Left forelimb (tissue), 1 donor: ENCODE measurements at places on chromosomes 11 and 22.

DNA sequence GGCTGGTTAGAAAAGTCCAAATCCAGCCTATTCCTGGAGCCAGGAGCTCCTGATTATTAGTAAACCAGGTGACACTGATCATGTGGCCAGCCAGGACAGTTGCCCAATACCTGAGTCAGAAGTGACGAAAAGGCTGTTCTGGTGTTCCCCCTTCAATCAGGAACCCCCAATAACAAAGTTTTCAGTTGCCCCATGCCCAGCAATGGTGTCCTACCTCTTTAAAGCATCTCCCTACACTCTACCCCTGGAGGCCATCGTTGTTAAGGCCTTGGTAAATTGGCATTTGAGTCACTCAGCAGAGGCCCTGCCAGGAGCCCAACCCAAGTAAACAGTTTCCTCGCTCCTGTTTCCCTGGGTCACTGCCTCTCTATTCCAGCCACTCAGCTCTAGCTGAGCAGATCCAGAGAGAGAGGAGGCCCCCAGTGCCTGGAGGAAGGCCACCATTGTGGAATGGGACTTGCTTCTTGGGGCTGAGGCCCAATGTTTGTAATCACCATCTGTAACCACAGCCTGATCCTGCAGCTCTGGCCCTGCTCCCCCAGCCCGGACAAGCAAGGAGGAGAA is 25.0 kb downstream of the ARHGAP1 start:
- no peak for DNase-seq

DNA sequence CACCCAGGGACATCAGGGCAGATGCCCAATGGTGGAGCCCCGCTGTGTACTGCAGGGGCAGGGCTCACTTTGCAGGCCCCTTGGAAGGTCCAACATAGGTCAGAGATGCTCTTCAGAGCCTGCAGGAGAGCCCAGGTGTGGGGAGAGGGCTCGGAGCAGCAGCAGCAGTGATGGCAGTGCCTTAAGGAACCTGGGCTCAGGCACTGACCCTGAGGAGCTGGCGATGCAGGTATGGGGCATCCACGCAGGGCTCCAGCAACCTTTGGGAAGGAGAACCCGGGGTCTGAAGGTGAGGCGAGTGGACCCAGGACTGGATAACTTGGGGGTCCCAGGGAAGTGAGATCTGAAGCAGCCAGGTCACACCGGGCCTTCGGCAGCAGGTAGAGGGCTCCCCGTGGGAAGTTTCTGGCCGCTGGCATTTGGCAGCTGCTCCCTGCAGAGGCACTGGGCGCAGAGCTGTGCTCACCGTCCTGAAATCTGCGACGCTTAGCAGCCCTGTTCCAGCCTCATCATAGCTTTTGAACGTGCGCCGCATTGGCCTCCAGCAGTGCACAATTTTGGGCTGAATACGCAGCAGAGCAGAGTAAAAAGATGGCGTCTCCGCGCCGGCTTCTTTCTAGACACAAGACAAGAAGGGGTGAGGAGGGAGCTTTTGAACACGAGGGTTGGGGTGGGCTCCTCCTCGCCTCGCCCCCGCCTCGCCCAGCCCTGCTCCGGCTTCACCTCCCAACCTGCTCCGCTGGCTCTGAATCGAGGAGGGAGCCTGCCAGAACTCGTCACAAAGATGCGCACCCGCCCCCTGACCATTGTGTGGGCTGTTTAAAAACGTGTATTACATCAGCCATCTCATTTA is 118.8 kb downstream of the MPPED1 start:
- peak; percentile 49 for DNase-seq

DNA sequence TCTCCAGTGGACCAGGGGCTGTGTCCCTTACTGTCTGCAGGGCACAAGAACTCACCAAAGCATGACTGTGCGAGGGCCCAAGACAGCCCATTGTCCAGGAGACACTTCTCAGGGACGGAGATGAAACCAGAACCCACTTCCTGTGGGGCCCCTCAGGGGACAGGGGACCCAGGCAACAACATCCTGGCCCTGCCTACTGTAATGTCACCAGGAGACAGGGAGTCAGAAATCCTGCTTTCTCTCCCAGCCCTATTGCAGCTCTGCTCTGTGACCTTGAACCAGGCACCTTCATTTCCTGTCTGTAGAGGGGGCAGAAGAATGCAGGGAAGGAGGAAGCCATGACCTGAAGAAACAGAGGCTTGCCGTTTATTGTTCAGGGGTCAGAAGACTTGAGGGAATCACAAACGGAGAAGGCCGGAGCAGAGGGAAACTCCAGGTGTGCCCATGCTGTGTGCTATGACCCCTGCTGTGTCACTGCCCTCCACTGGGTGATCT is 98.0 kb downstream of the NAT10 start:
- DNase-seq = no peak

GRCh38 chr22:30538280-30538679 is 8.3 kb downstream of the SEC14L6 start:
- DNase-seq = no peak

DNA sequence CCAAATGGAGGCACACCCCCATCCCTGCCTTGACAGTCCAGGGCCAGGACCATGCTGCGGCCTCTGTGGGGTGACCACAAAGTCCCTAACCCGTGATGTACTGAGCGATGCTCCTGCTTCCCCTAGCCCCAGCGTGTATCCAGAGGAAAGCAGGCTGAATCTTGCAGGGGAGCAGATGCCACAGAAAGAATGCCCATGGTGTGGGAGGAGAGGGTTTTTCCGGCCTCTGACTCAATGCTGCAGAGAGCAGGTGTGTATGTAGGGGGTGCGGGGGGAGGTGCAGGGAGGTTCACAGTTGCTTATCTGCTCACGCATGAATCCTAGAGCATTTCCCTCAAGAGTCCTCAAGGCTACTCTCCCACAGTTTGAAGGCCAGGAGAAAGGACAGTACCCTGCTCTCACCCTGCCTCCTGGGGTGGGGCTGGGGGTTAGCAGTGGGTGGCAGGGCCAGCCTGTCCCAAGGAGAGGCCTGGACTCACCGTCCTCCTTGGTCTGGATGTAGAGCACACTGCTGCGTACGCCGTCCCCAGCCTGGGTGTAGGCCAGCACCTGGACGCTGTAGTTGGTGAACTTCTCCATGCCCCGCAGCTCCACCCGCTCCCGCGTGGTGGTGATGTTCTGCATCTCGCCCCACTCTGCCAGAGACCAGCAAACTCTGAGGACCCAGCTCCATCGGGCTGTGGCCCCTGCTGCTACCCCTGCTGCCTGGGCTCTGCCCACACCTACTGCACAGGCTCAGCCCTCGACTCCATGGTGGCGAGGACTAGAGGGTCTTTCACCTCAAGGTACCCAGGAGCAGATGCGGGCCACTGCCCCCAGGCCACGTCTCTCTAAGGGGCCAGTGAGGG is 130.8 kb downstream of the CEP164 start:
- DNase-seq = peak; percentile 52

DNA sequence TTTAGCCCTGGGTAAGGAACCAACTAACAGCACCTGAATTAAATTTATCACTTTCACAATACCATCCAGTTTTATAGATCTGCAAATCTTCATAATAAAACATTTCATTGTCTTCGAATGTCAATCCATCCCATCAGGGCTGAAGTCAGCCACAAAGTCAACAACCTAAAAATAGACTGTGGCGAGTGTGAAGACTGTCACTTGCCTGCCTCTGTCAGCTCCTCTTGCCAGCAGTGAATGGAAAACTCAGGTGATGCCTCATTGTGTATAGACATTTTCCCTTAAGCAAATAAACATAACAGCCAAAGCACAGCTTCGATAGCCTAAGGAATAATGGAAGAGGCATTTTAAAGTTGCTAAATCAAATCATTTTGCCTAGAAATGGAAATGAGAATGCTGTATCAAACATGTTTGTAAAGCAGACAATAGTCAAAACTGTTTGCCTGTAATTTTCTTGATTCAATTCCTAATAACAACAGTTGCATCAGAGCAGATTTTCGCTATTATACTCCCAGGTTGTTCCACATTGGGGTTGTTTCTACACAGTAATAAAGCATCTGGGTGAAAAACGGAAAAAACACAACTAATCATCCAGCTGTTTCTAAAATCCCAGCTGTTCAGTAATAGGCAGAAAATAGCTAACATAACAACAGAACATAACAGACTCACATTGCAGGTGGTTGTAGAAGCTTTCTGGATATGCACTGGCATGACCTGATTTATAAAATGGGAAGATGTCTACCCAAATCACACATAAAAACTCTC is 15.7 kb downstream of the KCNA4 start:
- no peak for DNase-seq

DNA sequence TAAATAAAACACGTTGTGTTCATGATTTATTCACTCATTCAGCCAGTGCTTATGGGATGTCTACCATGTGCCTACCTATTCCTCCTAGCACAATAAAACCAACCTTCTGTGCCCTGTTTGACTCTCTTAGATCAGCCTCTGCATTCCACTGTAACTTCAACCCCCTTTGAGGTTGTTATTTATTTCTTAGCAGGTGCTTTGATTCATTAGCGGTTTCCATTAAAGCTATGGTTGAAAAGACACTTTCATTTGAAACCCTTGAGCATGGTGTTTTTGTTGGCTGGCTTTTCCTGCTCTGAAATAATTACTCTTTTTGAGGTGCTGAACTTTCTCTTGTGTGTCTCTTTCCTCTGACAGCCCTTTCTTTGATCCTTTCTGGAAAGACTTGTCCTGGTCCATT is 570.6 kb upstream of the LARGE1 start:
- no peak for DNase-seq

- no peak for DNase-seq
These were observed 1533.5 kb upstream of the RAG2 start for GRCh38 chr11:38131535-38131934.

DNA sequence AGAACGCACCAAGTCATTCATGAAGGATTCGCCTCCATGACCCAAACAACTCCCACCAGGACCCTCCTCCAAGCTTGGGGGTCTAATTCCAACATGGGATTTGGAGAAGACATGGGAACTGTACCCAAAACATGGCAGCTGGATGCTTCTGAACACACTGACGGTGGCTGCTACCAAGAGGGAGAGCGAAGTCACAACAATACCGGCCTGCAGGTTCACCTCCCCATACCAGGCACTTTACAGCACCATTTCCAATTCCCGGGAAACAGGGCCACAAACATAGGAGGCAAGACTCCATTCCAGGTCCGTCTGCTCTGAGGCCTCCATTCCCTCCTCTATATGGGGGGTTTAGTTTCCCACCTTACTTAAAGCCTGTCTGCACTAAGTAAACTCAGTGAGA is 75.8 kb downstream of the LINC01488 start:
- no peak for DNase-seq

GRCh38 chr11:94879006-94879405 is 94.3 kb downstream of the CWC15 start:
- DNase-seq = no peak

DNA sequence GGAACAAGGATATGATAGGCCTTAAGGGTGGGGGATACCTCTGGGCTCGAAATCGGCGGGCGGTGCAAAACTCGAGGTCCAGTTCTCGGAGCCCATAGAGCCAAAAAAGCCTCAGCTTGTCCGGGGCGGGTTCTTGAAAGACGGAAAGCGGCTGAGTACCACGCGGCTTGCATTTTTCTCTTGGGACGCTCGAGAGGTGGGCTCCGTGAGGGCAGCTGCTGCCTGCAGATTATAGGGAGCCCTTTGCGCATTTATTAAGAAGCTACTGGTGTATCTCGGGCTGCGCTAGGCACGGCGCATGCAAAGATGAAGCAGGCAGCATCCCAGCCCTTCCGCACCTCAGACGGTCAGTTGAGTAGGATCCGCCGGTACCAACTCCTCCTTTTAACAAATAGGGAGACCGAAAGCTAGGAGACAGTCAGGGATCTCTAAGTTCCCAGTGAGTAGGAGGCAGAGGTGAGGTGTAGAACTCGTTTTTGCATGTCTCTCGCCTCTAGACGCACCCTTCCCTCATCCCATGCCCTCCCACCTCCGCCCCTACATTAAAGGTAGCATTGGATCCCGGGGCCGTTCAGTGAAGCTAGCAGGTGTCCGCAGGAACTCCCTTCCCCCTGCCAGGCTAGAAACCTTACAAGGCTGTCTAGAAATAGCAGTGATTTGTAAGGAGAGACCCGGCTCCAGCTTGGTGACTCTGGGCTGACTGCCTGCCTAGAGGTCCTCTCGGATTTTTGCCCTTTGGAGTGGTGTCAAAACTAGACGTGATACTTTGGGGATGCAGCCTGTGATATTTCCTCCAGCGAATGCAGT is 768 bp downstream of the LDHA start:
- DNase-seq = no peak

DNA sequence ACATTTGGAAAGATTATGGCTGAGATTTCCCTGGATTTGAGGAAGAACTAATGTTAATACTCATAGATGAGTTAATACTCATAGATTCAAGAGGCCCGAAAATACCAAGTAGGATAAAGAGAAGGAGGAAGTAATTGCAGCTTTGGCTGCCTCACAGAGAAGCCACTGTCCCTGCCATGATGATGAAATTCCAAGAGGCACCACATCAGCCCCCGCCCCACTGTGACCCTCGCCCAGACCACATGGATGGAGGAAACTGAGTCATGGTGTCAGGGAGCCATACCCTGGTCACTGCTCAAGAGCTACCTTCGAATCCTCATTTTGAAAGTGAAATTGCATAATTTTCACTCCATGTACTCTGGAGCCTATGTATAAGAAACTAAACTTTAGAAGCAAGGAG is 92.9 kb upstream of the SLC22A12 start:
- DNase-seq = no peak

DNA sequence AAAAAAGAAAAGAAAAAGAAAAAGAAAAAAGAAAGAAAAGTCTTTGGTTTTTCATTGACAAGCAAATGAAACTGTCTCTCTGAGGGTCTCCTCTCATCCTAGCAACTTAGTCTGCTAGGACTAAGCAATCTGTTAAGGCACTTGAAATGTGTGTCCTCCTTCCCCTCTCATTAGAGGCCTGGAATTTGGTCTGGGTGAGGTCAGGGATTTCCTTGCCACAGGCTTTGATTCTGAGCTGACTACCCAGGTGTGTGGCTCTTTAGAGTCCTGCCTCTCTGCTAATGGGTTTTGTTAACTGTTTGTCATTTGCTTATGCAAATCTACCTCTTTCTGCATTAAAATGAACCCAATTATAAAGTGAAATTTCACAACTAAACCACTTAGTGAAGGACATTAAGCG is 18.3 kb upstream of the PKNOX2 start:
- no peak for DNase-seq

DNA sequence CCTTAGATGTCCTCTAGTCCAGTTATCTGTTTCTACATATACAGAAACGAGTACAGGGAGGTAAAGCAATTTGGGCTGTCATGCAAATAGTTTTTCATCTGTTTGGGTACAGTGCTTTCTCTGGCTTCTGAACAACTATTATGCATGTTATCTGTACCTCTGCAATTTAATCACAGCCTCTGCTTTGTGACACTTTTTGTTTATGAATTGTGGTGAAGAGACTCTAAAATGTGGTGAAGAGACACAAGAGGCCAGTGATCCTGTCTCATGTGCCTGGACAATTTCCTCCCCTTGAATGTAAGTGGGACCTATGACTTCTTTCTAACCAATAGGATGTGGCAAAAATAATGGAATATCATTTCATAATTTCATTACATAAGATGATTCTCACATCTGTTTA is 130.3 kb upstream of the ARHGAP42 start:
- no peak for DNase-seq

GRCh38 chr11:65793625-65794400 is 7.0 kb downstream of the OVOL1 start:
- no peak for DNase-seq

GRCh38 chr22:37486224-37486845 is at the start of gene MFNG:
Gene MFNG, minus strand, starts transcription at chr22:37486384. Its CDS starts 207 bp downstream, at chr22:37486177.
- no peak for DNase-seq
